HFFc6 (cell line): ENCODE measurements at places on chromosomes 7 and 10. TPM values are rescaled to one million over a fixed set of nuclear protein-coding genes. Genes with fewer than 3 reads are reported as not detected.
A peak's percentile ranks its signal among the peaks of the same experiment; 100 is the strongest.

RSPH10B gene
- not detected in 3 replicates for total RNA-seq

SPACDR gene
- 0.66 and 1.3 TPM in 2 replicates for total RNA-seq

PNLIPRP2 gene
- not detected in 3 replicates for total RNA-seq

- H3K4me1 ChIP-seq = no peaks in the 10 kb centered on the region; the same call in 1 of the 2 replicates
- H3K4me3 ChIP-seq = peak overlapping the region; percentile 9; the same call in 1 of the 2 replicates
- no peak for DNase-seq
- peaks cover 16% of the 10 kb centered on the region for H3K27me3 ChIP-seq
- H3K27ac ChIP-seq = no peak overlapping the region
- H3K36me3 ChIP-seq = no peaks in the 10 kb centered on the region
Measured at GRCh38 chr10:11631890-11632587, 20.6 kb upstream of the USP6NL start.

DNA sequence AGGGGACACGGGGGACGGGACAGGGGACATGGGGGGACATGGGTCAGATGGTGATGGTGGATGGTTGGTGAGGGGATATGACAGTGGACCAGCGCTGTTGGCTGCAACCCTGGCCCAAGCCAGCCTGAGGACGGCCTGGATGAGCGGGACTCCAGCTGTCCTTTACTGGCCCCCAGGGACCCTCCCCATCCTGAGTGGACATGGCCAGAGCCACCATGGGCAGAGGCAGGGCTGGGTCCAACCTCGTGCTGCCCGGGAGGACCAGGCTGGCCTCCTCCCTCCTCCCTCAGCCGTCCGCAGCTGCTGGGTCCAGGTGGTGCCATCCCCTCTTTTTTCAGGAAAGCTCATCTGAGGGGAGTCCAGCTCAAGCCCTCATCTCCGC is 30.4 kb downstream of the GET4 start:
- no peak overlapping the region for H3K27ac ChIP-seq
- H3K4me1 ChIP-seq = no peaks in the 10 kb centered on the region
- no peaks in the 10 kb centered on the region for H3K36me3 ChIP-seq
- peaks cover 3% of the 10 kb centered on the region for H3K27me3 ChIP-seq

GRCh38 chr10:88042160-88043100 is 179.0 kb downstream of the PTEN start:
- peak; percentile 50 for DNase-seq
- no peaks in the 10 kb centered on the region; the same call in 1 of the 2 replicates for H3K27me3 ChIP-seq
- H3K4me1 ChIP-seq = peaks cover 71% of the 10 kb centered on the region
- peak overlapping the region; percentile 77 for H3K4me3 ChIP-seq

DNA sequence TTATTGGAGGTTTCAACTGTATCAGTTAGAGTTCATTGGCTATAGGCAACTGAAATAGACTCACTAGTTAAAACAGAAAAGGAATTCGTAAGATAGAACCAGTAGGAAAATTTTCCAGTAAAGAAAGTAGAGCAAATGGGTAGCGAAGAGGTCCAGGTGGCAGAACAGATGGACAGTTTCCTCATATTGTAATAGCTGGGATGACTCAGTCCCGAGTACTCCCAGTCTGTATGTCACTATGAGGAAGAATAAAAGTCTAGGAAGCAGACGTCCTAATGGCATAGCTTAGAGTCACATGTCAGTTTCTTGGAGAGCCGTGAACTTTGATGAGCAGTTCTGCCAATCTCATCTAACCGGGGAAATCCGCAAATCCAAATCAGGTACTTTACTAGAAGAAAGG is 95.3 kb downstream of the RNF32 start:
- H3K4me1 ChIP-seq = peaks cover 24% of the 10 kb centered on the region
- peaks cover 19% of the 10 kb centered on the region for H3K36me3 ChIP-seq
- H3K27ac ChIP-seq = no peak overlapping the region
- no peaks in the 10 kb centered on the region for H3K27me3 ChIP-seq
